KBM-7 (cell line): ENCODE measurements at places on chromosomes 1 and 21.

DNA sequence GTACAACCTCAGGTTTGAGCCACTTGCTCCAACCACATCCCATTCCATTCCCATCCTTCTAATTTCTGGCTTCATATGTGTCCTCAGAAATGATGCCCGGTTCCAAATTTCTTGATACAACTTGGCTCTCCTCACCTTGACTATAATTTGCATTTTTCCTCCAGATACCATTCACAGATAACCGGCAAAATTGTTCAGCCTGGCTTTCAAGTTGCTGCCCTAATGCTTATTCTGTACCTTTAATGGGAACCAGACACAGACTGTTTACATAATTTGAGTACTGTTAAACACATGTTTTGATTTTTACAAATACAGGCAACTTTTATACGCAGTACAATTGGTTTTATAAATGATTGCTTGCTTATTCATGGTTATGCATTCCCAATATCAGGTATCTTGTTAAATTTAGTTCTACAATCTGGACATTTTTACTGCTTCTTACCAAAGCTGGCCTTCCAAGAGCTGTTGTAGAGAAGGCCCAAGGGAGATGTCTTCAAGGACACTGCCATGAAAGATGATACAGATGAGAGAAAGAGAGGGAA, 649.5 kb upstream of the CAMK1G start:
- no peak for DNase-seq

DNA sequence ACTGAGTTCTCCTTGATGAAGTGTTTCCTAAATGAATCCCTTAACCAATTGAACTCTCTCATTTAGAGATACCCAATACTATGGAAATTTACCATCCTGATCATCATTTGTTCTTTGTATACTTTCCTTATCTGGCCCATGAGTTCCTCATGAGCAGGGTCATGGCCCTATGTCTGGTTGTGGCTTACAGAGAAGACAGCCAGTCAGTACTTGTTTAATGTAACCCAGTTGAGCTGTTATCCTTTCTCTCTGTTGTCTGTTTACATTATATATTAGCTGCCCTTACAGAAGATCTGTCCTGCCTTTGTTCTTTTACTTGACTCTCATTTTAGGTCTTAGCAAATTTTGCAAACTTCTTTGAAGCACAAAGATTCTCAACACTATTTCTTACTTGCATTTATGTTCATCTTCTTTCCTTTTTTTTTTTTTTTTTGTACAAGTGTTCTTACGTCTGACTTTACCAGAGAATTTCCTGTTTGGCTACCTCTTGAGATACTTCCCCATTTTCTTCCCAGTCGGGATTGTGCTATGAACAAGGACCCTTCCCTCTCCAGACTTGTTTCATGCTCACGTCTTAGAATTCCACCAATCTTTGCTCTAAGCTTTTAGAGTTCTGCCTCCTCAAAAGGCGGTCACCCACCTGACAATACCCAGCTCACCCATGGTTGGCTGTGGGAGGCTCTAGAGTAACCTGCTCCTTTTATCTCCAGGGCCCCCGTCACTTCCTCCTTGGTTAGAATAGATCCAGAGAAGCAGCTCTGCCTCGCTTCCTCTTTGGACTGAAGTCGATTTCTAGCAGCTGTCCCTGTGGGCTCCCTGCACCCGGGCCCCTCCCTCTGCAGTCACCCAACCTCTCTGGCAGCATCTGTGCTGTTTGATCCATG, 53.6 kb upstream of the RUNX1 start:
- peak; percentile 96 for DNase-seq

- DNase-seq, result no peak
Observed at GRCh38 chr1:185042737-185043136, 2.6 kb upstream of the RNF2 start.

DNA sequence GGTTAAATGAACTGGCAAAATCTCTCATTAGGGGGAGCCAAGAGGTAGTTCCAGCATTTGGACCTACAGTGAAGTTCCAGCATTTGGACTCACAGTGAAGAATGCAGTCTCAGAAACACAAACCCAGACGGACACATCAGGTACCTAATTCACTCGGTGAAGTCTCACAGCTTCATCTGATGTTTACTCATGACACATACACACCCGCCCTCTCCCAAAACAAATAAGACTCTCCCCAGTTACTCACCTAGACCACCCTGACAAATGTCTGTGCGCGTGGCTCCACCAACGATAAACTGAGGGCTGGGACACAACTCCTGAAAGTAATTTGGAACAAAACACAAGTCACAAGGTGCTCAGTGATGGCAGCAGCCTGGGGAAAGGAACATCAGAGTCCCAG, 11.4 kb downstream of the CAPN8 start:
- DNase-seq, result no peak

DNA sequence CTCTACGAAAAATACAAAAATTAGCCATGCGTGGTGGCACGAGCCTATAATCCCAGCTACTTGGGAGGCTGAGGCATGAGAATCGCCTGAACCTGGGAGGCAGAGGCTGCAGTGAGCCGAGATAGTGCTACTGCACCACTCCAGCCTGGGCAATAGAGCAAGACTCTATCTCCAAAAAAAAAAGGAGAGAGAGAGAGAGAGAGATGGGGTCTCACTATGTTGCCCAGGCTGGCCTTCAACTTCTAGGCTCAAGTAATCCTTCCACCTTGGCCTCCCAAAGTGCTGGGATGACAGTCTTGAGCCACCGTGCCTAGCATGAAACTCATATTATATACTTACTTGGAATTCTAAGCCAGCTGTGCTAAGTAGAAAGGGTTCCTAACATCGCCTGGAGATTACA, 29.7 kb downstream of the PSMB2 start:
- no peak for DNase-seq

GRCh38 chr1:62962901-62963776, 179.2 kb downstream of the ATG4C start:
- DNase-seq, result peak; percentile 50

GRCh38 chr1:28395181-28395580, 25.6 kb downstream of the PHACTR4 start:
- no peak for DNase-seq

DNA sequence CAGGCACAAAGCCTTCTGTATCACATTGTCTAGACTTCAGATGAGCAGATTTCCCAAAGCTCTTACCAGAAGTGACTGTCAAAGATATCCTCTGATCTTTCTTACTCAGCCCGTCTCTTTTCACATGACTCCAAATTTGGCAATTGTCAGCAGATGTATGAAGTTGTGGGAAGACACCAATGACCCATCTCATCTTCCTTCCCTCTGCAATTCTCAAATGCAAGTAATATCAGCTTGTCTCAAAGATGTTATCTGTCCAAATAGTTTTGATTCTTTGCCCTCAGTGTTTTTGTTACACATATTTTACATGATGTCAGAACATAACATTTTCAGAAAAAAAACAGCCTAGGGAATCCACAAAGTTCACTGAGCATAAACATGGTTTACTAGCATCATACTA, 45.1 kb upstream of the RGS2 start:
- no peak for DNase-seq

DNA sequence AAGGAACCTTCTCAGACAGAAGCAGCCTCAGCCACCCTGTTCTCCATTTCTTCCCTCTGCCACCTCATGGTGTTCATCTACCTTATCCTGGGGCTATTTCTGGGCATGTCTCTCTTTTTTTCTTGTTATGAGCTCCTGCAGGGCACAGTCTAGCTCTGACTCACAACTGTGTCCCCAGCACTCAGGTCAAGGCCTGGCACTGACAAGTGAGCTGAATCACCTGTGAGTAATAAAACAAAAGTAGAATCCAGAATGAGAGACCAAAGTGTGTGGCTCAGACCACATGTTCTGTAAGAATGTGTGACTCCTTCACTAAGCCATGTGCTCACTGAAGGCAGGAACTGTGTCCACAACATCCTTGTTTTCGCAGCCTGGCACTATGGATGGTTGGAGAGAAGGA, 23.2 kb downstream of the C1orf94 start:
- no peak for DNase-seq

GRCh38 chr1:156012051-156012817, 8.5 kb downstream of the SSR2 start:
- no peak for DNase-seq

- no peak for DNase-seq
Observed at GRCh38 chr1:157142201-157142600, 4.0 kb upstream of the ETV3 start.

- DNase-seq, result no peak
Observed at GRCh38 chr1:42576935-42577334, 81.3 kb upstream of the PPIH start.

- no peak for DNase-seq
Observed at GRCh38 chr1:48823168-48823567, 46.5 kb upstream of the BEND5 start.

- DNase-seq, result no peak
Observed at GRCh38 chr1:157410457-157410856, 141.9 kb downstream of the FCRL5 start.

DNA sequence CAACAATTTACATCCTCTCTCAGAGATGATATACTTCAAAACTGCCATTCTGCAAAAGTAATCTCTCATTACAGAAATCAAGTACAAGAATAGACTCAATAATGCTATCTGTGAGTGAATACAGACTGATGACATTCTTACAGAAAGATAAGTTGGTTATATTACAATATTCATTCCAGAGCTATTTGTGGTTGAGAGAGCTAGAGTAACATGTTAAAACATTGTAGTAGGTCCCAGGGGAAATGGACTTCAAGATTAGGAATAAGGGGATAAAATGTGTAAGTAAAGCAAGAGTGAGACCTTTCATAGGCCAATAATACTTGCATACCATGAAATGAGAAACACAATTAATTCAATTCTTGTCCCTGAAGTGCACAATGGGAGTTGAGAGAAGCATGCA, 1.5 kb downstream of the F13B start:
- no peak for DNase-seq

GRCh38 chr1:18139198-18139981, 31.8 kb downstream of the IGSF21 start:
- DNase-seq, result no peak

- DNase-seq, result no peak
Observed at GRCh38 chr1:193312432-193312831, 126.0 kb upstream of the B3GALT2 start.

- DNase-seq, result no peak
Observed at GRCh38 chr1:94038511-94038910, 82.4 kb downstream of the ABCA4 start.

GRCh38 chr1:170634293-170634692, 29.6 kb upstream of the PRRX1 start:
- no peak for DNase-seq

DNA sequence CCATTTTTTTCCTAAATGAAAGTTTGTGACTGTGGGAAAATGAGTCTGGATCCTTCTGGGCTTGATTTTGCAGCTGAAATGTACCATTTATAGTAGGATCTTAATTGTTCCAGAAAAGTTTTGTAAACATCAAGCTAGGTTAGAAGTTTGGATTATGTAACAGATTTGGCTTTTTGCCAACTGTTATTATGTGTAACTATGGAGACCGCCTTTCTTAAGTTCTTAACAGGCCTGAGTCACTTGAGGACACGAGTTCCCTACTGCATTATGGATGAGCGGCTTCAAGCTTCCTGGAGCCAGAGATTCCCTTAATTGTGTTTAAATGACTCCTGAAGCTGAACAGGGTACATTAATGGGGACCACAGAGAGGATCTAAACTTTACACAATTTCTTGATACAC, 22.2 kb downstream of the SLC25A33 start:
- DNase-seq, result peak; percentile 64

- no peak for DNase-seq
Observed at GRCh38 chr1:230091473-230092231, 24.6 kb downstream of the GALNT2 start.

DNA sequence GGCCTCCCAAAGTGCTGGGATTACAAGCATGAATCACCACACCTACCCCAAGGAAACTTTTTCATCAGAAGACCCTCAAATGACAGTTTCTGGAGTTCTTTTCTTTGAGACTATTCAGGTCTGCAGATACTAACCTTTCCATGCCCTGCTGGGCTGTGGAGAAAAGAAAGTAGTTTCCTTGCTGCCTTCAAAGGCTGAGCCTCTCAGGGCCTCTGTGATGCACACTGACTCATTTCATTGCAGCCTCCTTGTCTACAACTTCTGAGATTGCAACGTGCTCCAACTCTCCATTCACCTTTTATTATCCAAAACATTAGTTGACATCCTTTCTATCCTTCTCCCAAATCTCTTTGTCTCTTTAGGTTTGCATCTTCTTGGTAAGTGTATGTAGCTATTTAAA, 8.8 kb upstream of the SAMSN1 start:
- no peak for DNase-seq

DNA sequence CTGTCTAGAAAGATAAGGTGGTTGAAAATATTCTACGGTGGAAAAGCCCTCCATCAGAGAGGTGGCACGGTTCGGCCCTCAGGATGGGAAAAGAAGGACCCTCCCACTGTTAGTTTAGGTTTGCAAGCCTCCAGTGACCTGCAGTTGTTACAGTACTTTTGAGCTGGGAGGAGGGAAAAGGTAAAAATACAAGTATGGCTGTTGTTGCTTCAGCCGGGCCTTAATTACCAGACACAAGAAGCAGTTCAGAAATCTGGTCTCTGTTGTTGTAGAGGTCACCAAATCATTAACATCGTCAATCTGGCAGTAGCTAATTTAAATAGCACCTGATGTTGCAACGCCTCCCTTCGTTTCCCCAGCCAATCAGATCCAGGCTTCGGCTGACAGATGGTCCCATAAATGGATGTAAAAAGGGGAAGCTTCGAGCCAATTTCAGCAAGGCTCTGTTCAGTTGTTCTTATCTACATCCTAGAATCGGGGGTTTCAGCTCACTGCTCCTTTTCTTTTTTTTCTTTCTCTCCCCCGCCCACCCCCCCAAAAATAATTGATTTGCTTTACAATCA, at the start of gene ELAVL4:
ELAVL4 (plus strand) TSS at position 424 of the 563 bp plus-strand sequence. CDS start 270 bp downstream, outside the sequence.
- peak; percentile 45 for DNase-seq

GRCh38 chr1:61123326-61123725, 41.0 kb downstream of the NFIA start:
- DNase-seq, result no peak

- no peak for DNase-seq
Observed at GRCh38 chr1:213984387-213985208, 3.2 kb upstream of the PROX1 start.

- no peak for DNase-seq
Observed at GRCh38 chr1:80047791-80048190, 1041.3 kb upstream of the ADGRL4 start.

- no peak for DNase-seq
Observed at GRCh38 chr1:230515451-230516145, 89.5 kb upstream of the PGBD5 start.

GRCh38 chr1:170790651-170791071, 126.7 kb downstream of the PRRX1 start:
- DNase-seq, result no peak
